Naive thymus-derived CD8-positive, alpha-beta T cell (primary cell): ENCODE measurements at places on chromosomes 13 and 19.

- DNase-seq: no peak
These were observed 70.9 kb downstream of the PEPD start for GRCh38 chr19:33450689-33451088.

DNA sequence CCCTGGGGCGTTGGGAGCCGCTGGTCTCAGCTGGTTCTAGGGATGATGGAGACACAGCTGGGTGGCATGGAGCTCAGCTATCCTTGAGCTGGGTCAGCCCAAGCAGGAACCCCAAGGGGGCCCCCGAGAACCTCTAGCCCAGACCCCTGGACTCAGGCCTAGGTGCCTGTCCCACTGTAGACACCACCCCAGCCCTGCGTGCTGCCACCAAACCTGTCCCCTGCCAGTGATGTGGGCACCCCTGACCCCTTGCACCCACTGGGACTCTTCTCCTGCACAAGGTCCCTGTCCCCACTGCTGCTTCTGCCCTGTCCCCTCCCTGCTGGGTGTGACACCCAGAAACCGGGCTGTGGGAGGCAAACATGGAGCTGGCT lies 26.8 kb downstream of the CEBPA start:
- DNase-seq: no peak

DNA sequence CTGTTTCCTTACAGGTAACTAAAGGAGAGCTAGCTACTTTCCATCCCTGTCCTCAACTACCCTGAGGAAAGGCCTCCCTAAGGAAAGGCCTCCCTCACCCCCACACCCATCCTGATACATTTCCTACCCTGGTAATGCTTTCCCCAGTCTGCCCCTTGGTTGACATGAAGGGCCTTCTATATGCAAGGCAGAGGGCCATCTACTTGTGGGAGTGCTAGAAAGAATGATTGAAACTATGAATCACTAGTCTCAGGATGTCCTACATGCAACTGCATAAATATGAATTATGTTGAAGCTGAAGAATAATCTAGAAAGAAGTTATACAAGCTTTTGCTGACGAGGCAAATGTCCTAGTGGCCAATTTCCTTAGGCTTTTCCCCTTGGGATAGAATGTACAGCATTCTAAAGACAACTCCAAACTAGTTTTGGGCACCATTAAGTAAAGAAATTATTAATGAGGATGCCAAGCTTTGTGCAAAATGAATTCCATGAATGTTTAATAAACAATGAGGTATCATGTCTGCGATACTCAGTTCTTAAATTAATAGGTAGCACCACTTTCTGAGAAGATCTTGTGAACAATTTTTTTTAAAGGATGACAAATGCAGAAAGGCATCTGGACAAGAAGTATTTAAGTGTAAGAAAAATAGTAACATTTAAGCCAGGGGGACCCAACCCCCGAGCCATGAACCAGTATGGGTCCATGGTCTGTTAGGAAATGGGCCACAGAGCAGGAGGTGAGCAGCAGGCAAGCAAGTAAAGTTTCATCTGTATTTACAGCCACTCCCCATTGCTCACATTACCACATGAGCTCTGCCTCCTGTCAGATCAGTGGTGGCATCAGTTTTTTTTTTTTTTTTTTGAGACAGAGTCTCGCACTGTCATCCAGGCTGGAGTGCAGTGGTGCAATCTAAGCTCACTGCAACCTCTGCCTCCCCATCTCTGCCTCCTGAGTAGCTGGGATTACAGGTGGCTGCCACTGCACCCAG lies 223.0 kb downstream of the LHFPL6 start:
- no peak for DNase-seq

GRCh38 chr13:48828962-48829411 lies 146.7 kb upstream of the FNDC3A start:
- no peak for DNase-seq

DNA sequence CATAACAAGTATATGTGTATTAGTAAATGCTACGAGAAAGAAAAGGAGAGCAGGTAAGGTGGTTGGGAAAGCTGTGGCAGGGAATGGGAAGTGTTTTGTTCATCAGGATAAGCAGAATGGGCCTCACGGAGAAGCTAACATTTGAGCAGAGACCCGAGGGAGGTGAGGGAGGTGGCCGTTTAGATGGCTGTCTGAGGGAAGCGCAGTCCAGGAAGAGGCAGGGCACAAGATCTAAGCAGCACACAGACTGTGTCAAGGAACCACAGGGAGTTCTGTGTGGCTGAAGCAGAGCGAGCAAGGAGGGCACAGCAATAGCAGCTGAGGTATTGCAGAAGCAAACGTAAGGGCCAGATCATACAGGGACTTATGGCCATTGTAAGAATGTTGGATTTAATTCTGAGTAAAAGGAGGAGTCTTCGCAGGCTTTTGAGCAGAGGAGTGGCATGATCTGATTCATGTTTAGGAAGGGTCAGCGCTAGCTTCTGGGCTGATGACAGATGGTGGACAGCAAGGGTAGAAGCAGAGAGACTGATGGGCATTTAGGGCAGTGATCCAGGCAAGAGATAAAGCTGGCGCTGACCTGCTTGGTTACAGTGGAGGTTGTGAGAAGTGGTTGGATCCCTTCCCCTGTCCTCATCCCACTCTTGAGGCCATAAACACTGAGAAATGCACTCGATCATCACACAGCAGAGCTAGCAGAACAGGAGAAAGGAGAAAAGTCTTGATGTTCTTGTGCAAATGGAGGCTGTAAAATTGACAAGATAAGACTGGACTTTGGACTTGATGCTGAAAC lies 199.9 kb downstream of the LACC1 start:
- DNase-seq: no peak

DNA sequence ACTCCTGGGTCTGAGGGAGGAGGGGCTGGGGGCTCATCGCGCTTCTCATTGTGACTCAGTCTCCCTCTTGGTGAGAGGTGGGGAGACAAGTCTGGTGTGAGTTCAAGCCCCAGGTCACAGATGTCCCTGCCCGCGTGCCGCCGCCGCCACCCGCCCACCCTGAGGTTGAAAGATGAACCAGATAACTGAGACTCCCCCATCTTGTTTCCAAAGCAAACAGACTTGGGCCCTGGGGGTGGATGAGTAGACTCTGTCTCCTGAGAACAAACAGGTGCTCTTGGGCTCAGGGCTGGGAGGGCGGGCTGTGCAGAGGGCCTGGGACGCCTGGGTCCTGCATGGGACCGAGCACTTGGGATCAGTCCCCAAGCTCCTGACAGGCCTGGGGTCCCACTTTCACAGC lies 567 bp downstream of the SBK2 start:
- DNase-seq: no peak
